Vagina (tissue), 2 donors: ENCODE measurements at places on chromosomes 11 and 22.

- no peak for DNase-seq
These were observed 34.2 kb upstream of the VPREB1 start for GRCh38 chr22:22210375-22210774.

GRCh38 chr11:119025099-119025473 is 5.6 kb downstream of the SLC37A4 start:
- no peak for DNase-seq

DNA sequence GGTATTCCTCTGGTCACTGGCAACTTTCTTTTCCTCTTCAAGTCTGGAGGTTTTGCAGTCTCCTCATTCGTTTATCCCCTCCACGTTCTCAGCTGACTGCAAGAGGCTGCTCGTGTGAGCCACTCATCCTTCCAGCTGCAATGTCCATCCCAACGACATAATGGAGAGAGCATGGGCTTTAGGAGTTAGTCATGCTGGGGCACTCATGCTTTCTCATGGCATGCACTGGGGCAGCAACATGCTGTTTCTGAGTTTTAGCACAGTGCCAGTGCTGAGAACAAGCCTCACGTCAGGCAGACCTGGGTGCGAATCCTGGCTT is 7.1 kb downstream of the DCPS start:
- DNase-seq: no peak

DNA sequence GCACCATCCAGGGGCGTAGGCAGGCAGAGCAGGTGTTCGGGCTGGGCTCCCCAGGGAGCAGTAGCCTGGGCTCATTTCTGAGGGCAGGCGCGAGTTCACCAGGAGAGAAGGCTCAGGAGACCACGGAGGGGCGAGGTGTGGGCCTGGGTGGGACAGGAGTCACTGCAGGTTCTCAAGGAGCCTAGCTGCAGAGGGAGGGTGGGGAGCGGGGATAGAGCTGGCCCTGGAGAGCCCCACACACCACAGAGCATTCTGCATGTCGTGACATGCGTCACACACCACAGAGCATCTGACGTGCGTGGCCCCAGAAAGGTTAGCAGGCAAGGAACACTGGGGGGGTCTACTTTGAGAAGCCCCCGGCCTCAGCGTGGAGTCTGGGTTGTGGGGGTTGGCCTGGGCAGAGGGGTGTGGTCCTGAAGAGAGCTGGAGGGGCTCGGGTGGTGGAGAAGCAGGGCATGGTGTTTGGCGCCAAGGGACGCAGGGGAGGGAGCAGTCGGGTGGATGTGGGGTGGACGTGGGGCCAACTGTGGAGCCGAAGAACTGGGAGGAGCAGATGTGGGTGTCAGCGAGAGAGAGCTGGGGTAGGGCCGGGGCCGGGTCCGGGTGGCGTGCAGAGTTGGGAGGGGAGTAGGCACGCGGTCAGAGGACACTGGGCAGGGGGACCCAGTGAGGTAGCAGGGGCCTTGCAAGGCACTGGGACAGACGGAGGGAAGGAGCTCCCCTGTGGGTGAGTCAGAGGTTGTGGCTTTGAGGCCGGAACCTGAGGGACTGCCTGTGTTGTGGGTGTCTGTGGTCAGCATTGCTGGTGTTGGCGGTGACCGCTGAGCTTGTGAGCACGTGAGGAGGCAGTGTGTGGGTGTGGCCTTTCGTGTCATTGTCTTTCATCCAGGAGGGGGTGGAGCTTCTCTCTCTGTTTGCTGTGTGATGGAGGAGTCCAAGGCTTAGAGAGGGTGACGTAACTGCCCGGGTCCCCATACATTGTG is 25.5 kb downstream of the CTTN start:
- DNase-seq: no peak

GRCh38 chr22:40758390-40758789 is 60.8 kb downstream of the SLC25A17 start:
- DNase-seq: no peak

DNA sequence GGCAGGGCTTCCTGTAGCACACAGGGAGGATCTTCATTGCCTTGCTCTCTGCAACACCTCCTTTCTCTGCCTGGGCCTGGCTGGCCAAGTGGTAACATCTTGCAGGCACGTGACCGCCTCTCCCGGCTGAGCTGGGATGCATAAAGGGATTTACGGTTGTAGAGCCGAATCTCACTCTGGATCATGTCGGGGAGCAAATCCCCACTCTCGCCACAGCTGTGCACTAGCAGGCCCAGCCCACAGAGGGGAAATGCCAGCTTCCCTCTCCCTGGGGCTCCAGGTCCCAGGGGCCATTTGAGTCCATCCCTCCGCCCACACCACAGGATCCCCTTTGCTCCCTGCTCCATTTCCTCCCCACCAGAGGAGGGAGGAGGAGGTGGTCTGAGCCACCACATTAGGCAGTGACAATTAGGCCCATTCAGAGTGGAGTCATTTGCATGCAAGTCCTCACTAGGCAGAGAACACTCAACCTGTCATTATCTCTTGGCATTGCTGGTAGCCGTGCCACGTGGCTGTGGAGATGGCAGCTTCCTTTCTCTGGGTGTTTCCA is 196.7 kb downstream of the DSCAML1 start:
- DNase-seq: no peak

GRCh38 chr22:45678961-45679912 is 7.6 kb downstream of the ATXN10 start:
- DNase-seq: no peak

DNA sequence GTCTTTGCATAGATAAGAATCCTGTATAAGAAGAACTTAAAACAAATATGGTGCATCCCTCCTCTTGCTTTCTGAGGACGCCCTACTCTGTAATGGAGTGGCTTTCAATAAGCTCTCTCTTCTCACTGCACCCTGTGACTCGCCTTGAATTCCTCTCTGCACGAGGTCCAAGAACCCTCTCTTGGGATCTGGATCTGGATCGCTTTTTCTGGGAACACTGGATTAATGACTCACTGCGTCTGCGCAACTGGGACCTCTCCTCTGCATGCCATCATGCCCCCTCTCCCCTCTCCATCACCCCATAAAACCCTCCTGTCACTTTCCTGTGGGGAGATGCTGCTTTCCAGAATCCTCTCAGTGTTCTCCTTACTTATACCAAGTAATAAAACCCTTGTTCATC is 15.1 kb upstream of the CABP2 start:
- no peak for DNase-seq

DNA sequence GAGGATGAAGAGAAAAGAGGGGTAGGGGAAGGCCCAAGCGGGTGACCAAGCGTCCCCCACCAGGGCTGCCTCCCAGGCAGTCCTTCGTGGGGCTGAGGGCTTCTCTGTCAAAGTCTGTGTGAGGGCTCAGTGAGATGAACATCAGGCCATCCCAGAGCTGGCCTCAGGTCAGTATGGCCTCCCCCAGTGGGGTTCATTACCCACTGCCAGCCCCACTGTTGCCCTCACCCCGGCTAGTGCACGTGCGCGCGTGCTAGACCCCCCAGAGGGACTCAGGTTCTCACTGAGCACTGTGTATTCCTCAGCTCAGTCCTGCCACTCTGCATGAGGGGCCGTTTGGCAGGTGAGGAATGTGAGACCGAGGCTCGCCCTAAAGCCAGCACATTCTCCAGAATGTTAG is 3.3 kb downstream of the KDELR3 start:
- DNase-seq: no peak

DNA sequence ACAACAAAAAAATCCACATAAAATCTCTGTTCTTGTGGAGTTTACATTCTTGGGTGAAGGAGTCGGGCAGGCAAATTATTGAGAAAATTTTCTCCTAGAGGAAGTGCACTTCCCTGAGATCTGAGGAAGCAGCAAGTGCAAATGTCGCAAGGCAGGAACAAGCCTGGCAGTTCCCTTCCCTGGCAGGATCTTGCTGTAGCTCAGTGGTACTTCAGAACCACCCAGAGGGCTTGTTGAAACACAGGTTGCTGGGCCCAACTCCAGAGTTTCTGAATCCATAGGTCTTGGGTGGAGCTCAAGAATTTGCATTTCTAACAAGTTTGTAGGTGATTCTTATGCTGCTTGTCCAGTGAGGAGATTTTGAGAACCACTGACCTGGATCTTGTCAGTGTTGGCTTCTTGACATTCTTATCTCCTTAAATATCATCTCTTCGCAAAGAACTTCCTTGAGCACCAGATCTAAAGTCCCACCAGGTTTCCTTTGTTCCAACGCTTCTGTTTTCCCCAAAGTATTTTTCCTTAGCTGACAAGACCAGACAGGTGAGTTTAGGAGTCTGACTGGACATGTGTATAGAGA is 9.6 kb downstream of the QSER1 start:
- DNase-seq: no peak

GRCh38 chr22:49100316-49100715 is 727.4 kb downstream of the BRD1 start:
- no peak for DNase-seq

- DNase-seq: no peak
These were observed 56.7 kb upstream of the CHST1 start for GRCh38 chr11:45722144-45722543.

- DNase-seq: no peak
These were observed 7.7 kb downstream of the SCN2B start for GRCh38 chr11:118168751-118169150.

DNA sequence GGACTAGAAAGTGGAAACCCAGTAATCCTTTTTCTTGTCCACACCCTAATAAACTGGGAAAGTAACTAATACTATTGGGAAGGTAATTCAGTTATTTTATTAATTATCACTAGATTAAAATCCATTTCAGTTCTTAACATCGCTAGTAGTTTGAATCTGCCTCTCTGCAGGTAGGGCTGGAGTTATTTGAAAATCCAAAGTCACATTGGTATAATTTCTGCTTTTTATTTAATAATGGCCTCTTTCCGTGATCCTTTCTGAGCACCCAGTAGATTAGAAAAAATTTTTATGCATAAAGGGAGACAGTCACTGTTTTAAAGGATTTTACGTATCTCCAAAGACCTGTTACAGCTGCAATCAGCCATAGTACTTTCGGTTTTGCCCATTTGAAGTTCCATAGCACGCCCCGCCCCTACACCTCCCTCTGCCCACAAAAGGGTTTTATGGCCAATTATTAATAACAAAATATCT is 605 bp upstream of the COPB1 start:
- DNase-seq: no peak

DNA sequence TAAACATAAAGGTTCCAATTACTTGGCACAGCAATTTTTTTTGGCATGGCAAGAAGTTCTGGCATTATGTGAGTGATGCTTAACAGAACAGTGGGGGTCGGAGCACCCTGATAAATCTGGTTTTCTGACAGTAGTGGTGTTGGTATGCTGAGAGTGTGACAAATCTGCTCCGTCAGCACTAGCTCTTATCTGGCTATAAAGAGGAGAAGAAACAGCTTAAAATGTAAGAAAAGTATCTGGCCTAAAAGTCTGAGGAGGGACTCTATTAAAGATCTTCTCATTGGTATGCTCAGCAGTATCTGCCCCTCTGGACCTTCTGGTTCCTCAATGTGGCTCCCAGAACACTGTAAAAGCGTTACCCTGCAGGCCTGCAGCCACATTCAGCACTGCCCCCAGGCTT is 137.4 kb downstream of the PLEKHA7 start:
- DNase-seq: no peak

DNA sequence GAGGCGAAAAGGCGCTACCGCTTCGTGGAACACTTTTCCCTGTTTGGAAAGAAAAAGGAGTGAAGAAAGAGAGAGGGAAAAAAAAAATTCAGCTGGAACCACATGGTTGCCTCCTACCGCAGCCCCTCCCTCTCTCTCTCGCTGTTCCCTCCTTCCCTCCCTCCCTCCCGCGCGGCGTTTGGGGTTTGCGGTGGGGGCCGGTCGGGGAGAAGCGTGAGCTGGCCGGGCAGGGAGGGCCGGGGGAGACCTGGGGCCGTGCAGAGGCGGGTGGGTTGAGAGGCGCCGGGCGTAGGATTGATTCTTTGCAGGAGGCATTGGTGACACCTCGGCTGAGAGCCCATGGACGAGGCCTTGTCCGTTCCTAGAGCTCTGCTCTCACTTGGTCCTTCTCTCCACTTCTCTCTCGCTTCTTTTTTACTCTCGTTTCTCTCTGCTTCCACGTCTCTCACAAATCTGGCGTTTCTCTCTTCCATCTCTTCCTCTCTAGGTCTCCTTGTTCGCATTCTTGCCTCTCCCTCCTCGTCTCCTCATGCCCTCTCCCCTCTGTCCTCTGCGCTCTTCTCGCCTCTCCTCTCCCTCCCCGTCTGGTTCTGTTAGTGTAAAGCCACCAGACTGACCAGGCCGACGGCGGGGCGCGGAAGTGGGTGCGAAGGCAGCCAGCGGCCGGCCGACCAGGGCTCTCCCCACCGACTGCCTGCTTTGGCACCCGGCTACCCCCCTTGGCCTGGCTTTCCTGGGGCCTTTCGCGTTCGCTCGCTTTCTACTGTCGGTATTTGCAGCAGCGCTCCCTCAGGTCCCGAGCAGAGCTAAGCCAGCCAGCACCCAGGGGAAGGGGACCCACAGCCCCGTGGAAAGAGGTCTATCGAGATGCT is at the start of gene CLMP:
Gene CLMP, minus strand, starts transcription at position 61 of the 872 bp plus-strand sequence. CDS start 308 bp downstream, outside the sequence.
- DNase-seq: no peak

- no peak for DNase-seq
These were observed 344.7 kb upstream of the NCAM1 start for GRCh38 chr11:112616327-112617097.

DNA sequence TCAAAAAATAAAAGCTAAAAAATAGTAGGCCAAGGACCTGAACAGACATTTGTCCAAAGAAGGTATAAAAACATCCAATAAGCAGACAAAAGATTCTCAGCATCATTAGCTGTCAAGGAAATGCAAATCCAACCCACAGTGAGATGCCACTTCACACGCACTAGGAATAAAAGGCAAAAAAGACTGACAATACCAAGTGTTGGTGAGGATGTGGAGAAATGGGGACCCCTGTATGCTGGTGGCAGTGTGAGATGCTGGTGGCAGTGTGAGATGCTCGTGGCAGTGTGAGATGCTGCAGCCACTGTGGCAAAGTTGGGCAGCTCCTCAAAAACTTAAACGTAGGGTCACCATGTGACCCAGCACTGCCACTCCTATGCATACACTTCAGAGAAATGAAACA is 38.0 kb downstream of the WNT7B start:
- DNase-seq: no peak

DNA sequence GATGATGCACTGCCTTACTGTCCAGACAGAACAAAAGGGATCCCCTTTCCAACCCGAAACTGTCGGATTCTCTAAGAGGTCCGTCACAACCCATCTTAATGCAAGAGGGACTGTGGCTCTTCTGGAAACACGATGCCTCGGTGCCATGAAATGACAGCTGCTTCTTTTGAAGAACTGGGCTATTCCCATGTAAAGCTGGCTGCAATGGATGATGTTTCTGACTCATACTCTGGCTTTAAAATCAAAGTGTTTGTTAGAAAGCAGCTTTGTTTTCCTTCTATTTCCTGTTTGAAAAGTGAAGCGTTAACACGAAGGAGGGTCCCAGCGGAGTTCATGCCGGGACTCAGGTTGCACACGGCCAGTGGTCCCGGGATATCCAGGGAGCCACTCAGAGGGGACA is 3.1 kb downstream of the TP53AIP1 start:
- DNase-seq: no peak

DNA sequence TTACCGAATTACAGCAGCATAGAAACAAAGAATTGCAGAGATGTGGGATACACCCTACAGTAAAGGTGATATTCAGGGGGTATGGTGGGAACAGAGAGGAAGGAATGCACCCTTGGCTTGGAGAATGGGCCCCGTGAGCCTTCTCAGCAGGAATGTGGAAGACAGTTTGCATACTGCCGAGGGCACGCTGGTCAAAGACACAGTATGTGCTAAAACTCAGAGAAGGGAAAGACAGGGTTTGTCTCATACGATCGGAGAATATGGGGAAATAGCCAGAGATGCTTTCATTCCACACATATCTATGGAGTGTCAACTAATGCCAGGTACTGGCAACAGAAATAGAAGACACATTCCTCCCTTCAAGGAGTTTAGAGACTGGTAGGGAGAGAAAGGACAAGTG is 36.9 kb downstream of the UBASH3B start:
- DNase-seq: no peak
